ENCODE measurements at places on chromosomes 3 and 15. TPM values are rescaled to one million over a fixed set of nuclear protein-coding genes. Genes with fewer than 3 reads are reported as not detected.

The ROBO2 gene
- 2.8 TPM for total RNA-seq

The CDHR4 gene
- total RNA-seq = not detected

The ZNF660 gene
- 4.2 TPM for total RNA-seq

The OR5K2 gene
- total RNA-seq = not detected

The CAPN3 gene
- 4.2 TPM for total RNA-seq

The ACTC1 gene
- total RNA-seq = not detected

The GOLGA6A gene
- total RNA-seq = not detected

The PPP1R2 gene
- total RNA-seq = 69.5 TPM

The EEF1AKMT4 gene
- total RNA-seq = 2.4 TPM

The B4GALT4 gene
- 56.5 TPM for total RNA-seq

The SLC22A14 gene
- 0.59 TPM for total RNA-seq

The ACVR2B gene
- total RNA-seq = 2.4 TPM

The FBXO40 gene
- not detected for total RNA-seq
